ENCODE measurements at places on chromosomes 13 and 19.
A peak's percentile ranks its signal among the peaks of the same experiment; 100 is the strongest.

GRCh38 chr13:45206340-45206739, 5.5 kb upstream of the KCTD4 start:
- H3K27ac ChIP-seq = no peak overlapping the region
- H3K36me3 ChIP-seq = no peaks in the 10 kb centered on the region
- no peak overlapping the region for H3K4me3 ChIP-seq
- no peak for DNase-seq

GRCh38 chr13:31929031-31929770, 102.4 kb upstream of the FRY start:
- H3K36me3 ChIP-seq = no peaks in the 10 kb centered on the region
- H3K4me1 ChIP-seq = 0 out of 2 replicates have a peak, but pooled peaks cover 1% of the 10 kb centered on the region
- H3K27ac ChIP-seq = no peak overlapping the region
- no peaks in the 10 kb centered on the region for H3K27me3 ChIP-seq

GRCh38 chr13:21529146-21529893, 70.2 kb upstream of the ZDHHC20 start:
- DNase-seq = no peak
- 0 out of 2 replicates have a peak, but pooled peaks cover 2% of the 10 kb centered on the region for H3K36me3 ChIP-seq
- H3K4me3 ChIP-seq = no peak overlapping the region
- H3K4me1 ChIP-seq = no peaks in the 10 kb centered on the region

DNA sequence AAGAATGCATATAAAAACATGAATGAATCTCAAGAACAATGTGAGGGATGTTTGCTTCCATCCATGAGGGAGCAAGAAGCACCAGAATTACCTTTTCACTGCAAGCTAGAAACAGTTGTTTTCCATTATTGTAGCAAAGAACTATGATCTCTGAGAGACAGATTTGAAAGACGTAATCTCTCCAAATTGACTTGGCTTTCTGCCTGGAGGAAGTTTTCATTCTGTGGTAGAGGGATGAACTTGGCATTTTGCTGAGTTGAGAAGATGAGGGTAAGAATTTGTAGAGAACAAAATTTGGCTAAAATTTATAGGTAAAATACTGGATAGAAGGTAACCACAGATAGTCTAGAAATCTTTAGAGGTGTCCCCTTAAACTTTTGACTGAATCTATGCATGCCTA, 496.8 kb downstream of the TDRD3 start:
- no peak overlapping the region for H3K4me3 ChIP-seq
- DNase-seq = no peak
- H3K27me3 ChIP-seq = no peaks in the 10 kb centered on the region
- no peak overlapping the region for H3K27ac ChIP-seq
- no peaks in the 10 kb centered on the region for H3K36me3 ChIP-seq

- no peaks in the 10 kb centered on the region for H3K4me1 ChIP-seq
- H3K27ac ChIP-seq = no peak overlapping the region
- no peaks in the 10 kb centered on the region for H3K36me3 ChIP-seq
- no peak overlapping the region for H3K4me3 ChIP-seq
- H3K27me3 ChIP-seq = no peaks in the 10 kb centered on the region
Measured at GRCh38 chr13:35343417-35343816, 133.1 kb downstream of the MAB21L1 start.

DNA sequence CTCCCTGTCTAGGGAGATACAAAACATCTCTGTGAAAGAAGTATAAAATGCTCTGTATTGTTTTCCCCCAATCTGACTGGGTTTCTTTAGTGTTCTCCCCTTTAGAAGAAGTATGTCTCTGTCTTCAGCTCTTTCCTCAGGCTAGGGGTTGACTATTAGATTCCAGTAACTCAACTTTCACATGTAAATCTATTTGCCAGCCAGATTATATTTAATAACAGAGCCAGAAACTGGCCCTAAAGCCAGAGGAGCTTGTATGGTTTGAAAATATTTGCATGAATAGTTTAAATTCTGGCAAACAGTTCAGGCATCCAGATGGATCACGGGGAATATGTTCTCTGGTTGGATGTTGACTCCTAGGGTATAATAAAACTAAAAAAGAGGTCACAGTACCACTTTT, 22.3 kb upstream of the CYSLTR2 start:
- H3K4me3 ChIP-seq = no peak overlapping the region
- no peak for DNase-seq
- no peaks in the 10 kb centered on the region for H3K27me3 ChIP-seq
- no peaks in the 10 kb centered on the region for H3K4me1 ChIP-seq
- no peaks in the 10 kb centered on the region for H3K36me3 ChIP-seq
- no peak overlapping the region for H3K27ac ChIP-seq

DNA sequence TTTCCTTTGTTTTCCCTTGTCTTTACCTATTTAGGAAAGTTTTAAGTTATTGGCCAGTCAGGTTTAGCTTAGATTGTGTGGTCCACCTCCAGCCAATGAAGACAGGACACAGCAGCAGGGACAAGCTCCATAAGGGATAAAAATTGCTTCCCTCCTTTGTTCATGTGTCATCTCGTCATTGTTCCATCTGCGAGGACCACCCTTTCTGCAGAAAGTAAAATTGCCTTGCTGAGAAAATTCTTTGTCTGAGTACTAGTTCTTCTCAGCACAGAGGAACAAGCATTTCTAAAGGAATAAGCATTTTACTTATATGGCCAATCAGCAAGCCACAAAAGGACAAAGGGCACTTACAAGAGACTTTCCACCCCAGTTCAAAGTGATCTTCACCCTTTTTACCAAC, 11.4 kb downstream of the ZNF560 start:
- no peak for DNase-seq
- H3K27me3 ChIP-seq = no peaks in the 10 kb centered on the region
- H3K4me1 ChIP-seq = no peaks in the 10 kb centered on the region
- no peak overlapping the region for H3K27ac ChIP-seq
- no peak overlapping the region for H3K4me3 ChIP-seq

GRCh38 chr19:7199613-7200533, 94.3 kb downstream of the INSR start:
- DNase-seq = no peak
- no peaks in the 10 kb centered on the region for H3K36me3 ChIP-seq
- no peak overlapping the region for H3K4me3 ChIP-seq

DNA sequence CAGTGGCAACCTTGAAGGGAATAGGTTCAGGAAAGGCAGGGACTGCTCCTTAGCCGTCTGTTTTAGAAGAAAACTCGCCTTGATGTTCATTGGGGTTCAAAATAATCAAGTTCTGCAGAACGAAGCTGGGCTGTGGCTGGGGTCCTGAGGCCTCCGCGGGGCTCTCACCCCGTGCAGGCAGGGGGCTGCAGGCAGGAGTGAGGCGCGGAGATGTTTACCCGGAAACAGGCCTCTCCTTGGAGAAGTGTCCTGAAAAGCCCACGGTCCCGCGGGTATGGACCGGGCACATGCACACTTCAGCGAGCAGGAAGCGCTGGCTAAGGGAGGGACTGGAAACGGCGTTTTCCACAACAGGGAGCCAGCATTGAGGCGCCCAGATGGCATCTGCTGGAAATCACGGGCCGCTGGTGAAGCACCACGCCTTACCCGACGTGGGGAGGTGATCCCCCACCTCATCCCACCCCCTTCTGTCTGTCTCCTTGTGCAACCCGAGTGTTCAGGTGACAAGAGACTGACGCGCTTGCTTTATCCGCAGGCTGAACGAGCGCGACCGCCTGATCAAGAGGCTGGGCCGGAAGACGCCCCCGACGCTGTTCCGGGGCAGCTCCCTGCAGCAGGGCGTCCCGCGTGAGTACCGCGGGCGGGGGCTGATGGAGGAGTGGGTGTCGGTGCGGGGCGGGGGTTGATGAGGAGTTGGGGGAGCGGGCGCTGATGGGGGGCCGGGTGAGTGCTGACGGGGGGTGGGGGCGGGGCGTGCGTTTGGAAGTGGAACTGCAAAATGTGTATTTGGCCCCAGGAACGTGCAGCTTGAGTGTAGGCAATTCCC, 39.6 kb downstream of the SHISA2 start:
- no peak overlapping the region for H3K4me3 ChIP-seq
- H3K27ac ChIP-seq = no peak overlapping the region
- no peaks in the 10 kb centered on the region for H3K36me3 ChIP-seq
- no peaks in the 10 kb centered on the region for H3K4me1 ChIP-seq

DNA sequence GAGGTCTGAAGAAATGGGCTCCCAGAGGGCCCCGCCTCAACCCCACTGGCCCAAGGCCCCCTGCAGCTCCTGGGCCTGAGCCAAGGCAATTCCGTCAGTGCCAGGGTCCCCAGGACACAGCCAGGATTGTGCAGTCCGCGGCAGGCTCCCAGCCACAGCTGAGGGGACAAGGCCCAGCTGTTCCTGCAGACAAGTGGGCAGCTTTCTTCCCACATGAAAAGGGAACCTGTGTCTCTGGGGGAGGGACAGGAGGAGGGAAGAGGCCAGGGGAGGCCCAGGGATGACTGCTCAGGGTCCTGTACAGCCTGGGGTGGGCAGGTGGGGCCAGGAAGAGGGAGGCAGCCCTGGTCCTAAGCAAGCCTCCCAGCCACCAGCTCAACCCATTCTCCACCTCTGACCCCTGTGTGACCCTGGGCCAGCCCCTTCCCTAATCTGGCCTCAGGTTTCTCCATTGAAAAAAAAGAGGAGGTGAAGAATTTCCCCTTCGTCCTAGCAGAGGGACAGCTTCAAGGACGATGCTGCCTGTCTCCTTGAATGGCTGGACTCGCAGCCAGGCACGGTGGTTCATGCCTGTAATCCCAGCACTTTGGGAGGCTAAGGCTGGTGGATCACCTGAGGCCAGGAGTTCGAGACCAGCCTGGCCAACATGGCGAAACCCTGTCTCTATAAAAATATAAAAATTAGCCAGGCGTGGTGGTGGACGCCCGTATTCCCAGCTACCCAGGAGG, 20.5 kb upstream of the VSTM2B start:
- H3K4me3 ChIP-seq = no peak overlapping the region
- no peaks in the 10 kb centered on the region for H3K36me3 ChIP-seq
- no peaks in the 10 kb centered on the region for H3K27me3 ChIP-seq
- H3K27ac ChIP-seq = no peak overlapping the region
- H3K4me1 ChIP-seq = no peaks in the 10 kb centered on the region

- no peak overlapping the region for H3K27ac ChIP-seq
- no peaks in the 10 kb centered on the region for H3K4me1 ChIP-seq
- no peak overlapping the region for H3K4me3 ChIP-seq
- H3K36me3 ChIP-seq = no peaks in the 10 kb centered on the region
Measured at GRCh38 chr13:35744566-35745178, 268.2 kb upstream of the MAB21L1 start.

- H3K4me3 ChIP-seq = no peak overlapping the region
- H3K27me3 ChIP-seq = no peaks in the 10 kb centered on the region
- H3K36me3 ChIP-seq = no peaks in the 10 kb centered on the region
- no peak overlapping the region for H3K27ac ChIP-seq
Measured at GRCh38 chr19:50874211-50874610, 972 bp downstream of the KLK2 start.

GRCh38 chr13:79525064-79525857, 44.3 kb downstream of the NDFIP2 start:
- H3K27me3 ChIP-seq = no peaks in the 10 kb centered on the region
- H3K4me1 ChIP-seq = no peaks in the 10 kb centered on the region
- DNase-seq = no peak
- no peaks in the 10 kb centered on the region for H3K36me3 ChIP-seq
- H3K4me3 ChIP-seq = no peak overlapping the region
- no peak overlapping the region for H3K27ac ChIP-seq

- no peaks in the 10 kb centered on the region for H3K4me1 ChIP-seq
- peaks cover 57% of the 10 kb centered on the region for H3K36me3 ChIP-seq
Measured at GRCh38 chr19:2812414-2813234, 7.0 kb upstream of the ZNF554 start.

- H3K36me3 ChIP-seq = no peaks in the 10 kb centered on the region
- H3K4me1 ChIP-seq = no peaks in the 10 kb centered on the region
- no peak overlapping the region for H3K4me3 ChIP-seq
Measured at GRCh38 chr13:92717857-92718256, 508.8 kb upstream of the GPC6 start.

GRCh38 chr13:110965038-110965754, 50.3 kb upstream of the ANKRD10 start:
- no peak for DNase-seq
- no peak overlapping the region for H3K27ac ChIP-seq
- H3K4me3 ChIP-seq = no peak overlapping the region
- H3K36me3 ChIP-seq = no peaks in the 10 kb centered on the region

GRCh38 chr13:75702476-75702875, 66.3 kb downstream of the LMO7 start:
- 0 out of 2 replicates have a peak, but pooled peaks cover 2% of the 10 kb centered on the region for H3K4me1 ChIP-seq
- no peak overlapping the region for H3K4me3 ChIP-seq
- no peak overlapping the region for H3K27ac ChIP-seq
- no peak for DNase-seq

DNA sequence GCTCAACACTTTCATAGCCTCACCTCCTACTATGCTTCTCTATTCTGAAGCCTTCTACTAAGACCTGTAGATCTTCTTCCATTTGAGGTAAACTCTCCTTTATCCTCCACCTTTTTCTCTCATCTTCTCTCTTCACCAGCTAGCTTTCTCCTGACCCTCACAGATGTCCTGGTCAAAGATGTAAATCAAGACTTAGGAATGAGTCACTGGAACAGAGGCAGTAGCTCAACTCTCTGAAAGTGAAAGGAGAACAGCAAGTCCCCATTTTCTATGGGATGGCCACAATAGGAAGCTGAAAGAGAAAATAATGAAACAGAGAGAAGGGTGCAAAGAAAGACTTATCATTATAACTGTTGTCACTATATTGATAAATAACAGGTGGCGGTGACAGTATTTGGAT, 86.1 kb upstream of the DOCK9 start:
- H3K36me3 ChIP-seq = no peaks in the 10 kb centered on the region
- DNase-seq = no peak
- no peak overlapping the region for H3K4me3 ChIP-seq
- H3K27me3 ChIP-seq = no peaks in the 10 kb centered on the region
- no peaks in the 10 kb centered on the region for H3K4me1 ChIP-seq
- no peak overlapping the region for H3K27ac ChIP-seq

- H3K4me1 ChIP-seq = peaks cover 4% of the 10 kb centered on the region
- no peak for DNase-seq
- H3K4me3 ChIP-seq = peak overlapping the region; percentile 22
- H3K27ac ChIP-seq = no peak overlapping the region
- H3K36me3 ChIP-seq = peaks cover 4% of the 10 kb centered on the region
Measured at GRCh38 chr19:6533746-6534418, 3.1 kb downstream of the TNFSF9 start.

GRCh38 chr13:87982400-87982799, 311.2 kb downstream of the SLITRK5 start:
- no peaks in the 10 kb centered on the region for H3K27me3 ChIP-seq
- DNase-seq = no peak
- no peak overlapping the region for H3K27ac ChIP-seq
- no peaks in the 10 kb centered on the region for H3K4me1 ChIP-seq
- H3K36me3 ChIP-seq = no peaks in the 10 kb centered on the region
- no peak overlapping the region for H3K4me3 ChIP-seq

- H3K4me1 ChIP-seq = peaks cover 1% of the 10 kb centered on the region
- H3K4me3 ChIP-seq = peak overlapping the region; percentile 74
- H3K36me3 ChIP-seq = no peaks in the 10 kb centered on the region
- no peak overlapping the region for H3K27ac ChIP-seq
- no peak for DNase-seq
- no peaks in the 10 kb centered on the region for H3K27me3 ChIP-seq
Measured at GRCh38 chr19:10718205-10719196, 622 bp downstream of the DNM2 start.

- no peaks in the 10 kb centered on the region for H3K4me1 ChIP-seq
- no peak overlapping the region for H3K4me3 ChIP-seq
- no peak overlapping the region for H3K27ac ChIP-seq
- no peaks in the 10 kb centered on the region for H3K27me3 ChIP-seq
- H3K36me3 ChIP-seq = no peaks in the 10 kb centered on the region
Measured at GRCh38 chr19:43606569-43607229, 5.2 kb upstream of the SRRM5 start.

All from iPS DF 6.9 (cell line).